ENCODE measurements at places on chromosomes 7 and 10.
A peak's percentile ranks its signal among the peaks of the same experiment; 100 is the strongest.

GRCh38 chr10:96400465-96400864 lies 41.7 kb upstream of the OPALIN start:
- peak; percentile 7 for DNase-seq

GRCh38 chr10:113340282-113340681 lies 212.6 kb upstream of the HABP2 start:
- DNase-seq, result no peak

GRCh38 chr10:12333380-12334185 lies 15.8 kb upstream of the CAMK1D start:
- peak; percentile 96 for DNase-seq

- no peak for DNase-seq
These were observed 142.2 kb downstream of the ATXN7L1 start for GRCh38 chr7:105734233-105734632.

GRCh38 chr7:150406567-150407421 lies 27.7 kb downstream of the ZNF775 start:
- no peak for DNase-seq

GRCh38 chr10:78331391-78331922 lies 297.8 kb downstream of the RPS24 start:
- peak; percentile 80 for DNase-seq

GRCh38 chr7:100900978-100901377 lies 5.3 kb upstream of the ACHE start:
- no peak for DNase-seq

GRCh38 chr7:94015538-94015937 lies 11.4 kb upstream of the BET1 start:
- DNase-seq, result no peak

Measured in AG08395 (cell line).